Activated naive CD4-positive, alpha-beta T cell treated with Interleukin-2 at 50 U/mL for 16 hours (primary cell): ENCODE measurements at places on chromosomes 16 and 17.

- no peak for DNase-seq
These were observed 199.1 kb downstream of the XYLT1 start for GRCh38 chr16:17271687-17272086.

GRCh38 chr16:85948138-85948509 is 49.2 kb downstream of the IRF8 start:
- DNase-seq, result no peak

DNA sequence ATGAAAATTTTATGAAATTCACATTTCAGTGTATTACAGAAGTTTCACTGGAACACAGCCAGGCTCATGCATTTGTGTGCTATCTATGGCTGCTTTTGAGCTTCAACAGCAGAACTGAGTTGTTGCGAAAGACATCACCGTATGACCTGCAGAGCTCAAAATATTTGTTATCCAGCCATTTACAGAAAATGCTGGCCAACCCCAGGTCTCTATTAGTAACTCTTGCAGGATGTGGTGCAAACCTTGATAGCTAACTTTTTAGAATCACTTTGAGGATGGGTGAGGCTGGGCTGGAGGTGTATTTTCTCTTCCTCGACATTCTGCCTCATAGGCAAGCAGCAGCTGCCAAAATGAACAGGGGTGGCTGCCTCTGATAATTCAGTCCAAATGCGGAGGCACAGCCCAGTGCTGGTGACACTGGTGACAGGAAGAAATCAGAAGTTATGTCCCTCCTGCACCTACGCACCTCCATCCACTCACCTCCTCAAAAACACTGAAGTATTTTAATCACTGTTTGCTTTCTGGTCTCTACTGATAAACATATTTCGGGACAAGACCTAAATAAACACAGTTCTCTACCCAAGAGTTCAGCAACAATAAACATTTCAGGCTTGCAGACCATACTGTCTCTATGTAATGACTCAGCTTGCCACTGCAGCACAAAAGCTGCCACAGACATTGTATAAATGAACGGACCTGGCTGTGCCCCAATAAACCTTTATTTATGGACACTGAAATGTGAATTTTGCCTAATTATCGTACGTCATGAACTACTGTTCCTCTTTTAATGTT is 28.5 kb downstream of the ARHGAP17 start:
- no peak for DNase-seq

DNA sequence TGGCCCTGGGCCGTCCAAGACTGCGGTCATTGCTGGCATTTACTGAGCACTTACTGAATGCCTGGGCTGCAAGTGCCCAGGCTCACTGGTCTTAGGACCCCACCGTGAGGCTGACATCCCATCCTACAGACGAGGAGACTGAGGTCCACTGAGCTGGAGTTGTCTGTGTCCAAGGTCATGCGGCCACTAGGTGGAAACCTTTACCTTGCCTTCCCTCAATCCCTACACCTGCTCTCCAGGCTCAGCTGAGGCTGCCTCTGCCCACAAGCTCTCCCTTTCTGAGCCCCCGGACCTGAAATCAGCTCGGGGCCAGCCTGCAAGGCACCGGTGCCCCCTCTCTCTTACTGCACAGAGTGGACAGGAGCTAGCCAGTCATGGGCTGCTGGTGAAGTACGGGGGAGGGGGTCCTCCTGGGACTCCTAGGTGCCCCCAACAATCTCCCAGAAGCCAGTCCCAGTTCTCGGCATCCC is 1.5 kb downstream of the CASKIN1 start:
- peak; percentile 52 for DNase-seq

DNA sequence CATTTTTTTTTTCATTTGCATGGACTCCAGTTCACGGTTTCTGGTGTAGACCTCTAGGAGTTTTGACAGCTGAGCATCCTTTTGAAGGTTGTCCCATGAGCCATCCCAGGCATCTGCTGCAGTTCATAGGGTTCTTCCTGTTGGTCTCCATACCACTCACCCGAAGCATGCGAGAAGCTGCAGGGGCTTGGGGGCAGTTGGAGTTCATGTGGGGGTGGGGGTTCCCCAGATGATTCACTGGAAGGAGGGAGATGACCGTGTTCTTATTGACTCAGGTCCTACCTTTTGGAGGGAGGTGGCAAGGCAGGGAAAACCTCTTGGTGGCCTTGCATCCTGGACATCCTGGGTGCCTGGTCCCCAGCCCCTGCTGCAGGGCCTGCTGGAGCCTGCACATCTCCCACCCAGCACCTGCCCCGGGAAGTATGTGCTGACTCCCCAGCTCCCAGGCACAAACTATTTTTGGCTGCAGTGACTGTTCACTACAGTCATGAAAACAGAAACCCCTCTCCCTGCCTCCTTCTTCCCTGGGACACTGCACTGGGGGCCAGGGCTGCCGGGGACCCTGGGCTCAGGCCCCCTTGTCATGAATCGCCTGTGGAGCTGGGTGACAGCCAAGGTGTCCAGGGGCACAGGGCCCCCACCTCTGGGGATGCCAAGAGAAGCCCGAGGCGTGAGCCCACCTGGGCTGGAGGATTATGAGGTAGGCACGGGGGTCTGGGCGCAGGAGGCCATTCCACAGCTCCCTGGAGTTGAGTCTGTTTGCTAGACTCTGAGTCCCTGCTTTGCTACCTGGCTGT is 64.9 kb upstream of the LGALS9 start:
- peak; percentile 49 for DNase-seq

DNA sequence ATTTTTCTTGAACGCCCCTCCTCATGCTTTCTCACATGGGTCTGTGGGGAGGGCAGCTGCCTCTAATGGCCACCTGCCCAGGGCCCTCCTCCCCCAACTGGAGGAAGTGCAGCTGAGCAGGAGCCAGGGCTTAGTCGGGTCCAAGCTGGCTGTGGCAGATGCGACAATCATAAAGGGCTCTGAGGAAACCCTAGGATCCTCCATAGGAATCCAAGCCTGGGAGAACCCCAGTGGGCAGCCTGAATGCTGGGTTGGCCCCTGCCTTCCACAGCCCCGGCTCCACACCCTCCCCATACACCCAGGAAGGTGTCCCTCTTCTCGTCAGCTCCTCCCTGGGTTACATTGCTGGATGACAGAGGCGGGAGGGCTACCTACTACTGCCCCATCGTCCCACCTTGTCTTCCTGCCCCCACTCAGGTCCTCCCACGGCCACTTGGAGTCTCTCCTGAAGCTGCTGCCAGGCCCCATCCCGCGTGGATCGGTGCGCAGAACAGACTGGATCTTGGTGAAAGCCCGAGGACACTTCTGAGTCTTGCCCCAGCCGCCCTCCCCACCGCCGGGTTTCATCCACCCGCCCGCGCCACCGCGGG is 15.6 kb upstream of the CBFB start:
- DNase-seq, result no peak

DNA sequence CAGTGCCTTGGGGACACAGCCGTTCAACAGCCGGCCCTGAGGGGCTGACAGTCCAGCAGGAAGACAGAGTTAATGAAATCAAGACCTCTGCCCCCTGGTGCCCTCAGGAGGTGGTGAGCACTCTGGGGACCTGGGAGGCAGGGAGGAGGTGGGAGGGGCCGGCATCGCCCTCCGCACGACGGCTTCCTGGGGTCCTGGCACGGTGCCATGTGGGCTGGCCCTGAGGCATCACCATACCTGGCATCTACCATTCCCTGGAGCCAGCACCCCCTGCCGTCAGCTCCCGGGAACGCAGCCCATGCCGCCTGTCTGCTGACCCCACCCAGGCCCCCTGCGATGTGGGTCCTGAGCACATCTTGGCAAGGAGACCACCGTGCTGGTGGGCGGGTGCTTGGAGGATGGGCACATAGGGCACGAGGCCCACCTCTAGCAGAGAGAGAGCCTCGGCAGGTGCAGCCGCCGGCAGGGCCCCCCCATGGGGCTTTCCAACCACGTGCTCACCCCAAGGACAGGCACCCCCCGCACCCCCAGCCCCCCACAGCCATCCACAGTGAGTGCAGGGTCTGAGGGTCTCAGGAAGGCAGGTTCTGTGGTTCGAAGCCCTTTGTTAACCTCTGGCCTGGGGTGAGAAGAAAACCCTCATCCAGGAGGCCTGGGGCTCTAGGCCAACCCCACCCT is 52.5 kb downstream of the ZFPM1 start:
- DNase-seq, result peak; percentile 66

- no peak for DNase-seq
These were observed 78.7 kb upstream of the LGALS9 start for GRCh38 chr17:27552276-27552732.

DNA sequence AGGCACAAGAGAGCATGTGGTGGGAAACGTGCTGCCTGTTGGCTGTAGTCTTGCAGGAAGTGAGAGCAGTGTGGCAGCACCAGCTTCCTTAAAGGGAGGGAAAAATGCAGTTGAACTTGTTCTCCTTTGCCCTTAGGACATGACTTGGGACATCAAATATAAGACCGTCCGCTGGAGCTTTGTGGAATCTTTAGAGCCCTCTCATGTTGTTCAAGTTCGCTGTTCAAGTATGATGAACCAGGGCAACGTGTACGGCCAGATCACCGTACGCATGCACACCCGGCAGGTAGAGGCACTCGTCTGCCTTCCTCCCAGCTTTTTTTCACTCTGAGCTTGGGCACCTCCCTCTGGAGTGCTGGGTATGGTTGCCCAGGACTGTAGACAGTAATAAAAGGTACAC is 23.3 kb downstream of the GPR179 start:
- DNase-seq, result no peak

GRCh38 chr17:4490637-4491061 is 8.0 kb upstream of the SPNS2 start:
- no peak for DNase-seq

- DNase-seq, result no peak
These were observed 14.2 kb upstream of the ST6GALNAC2 start for GRCh38 chr17:76599694-76600460.

GRCh38 chr17:67818110-67819002 is 6.9 kb upstream of the BPTF start:
- no peak for DNase-seq

- no peak for DNase-seq
These were observed 141.5 kb downstream of the TRIM37 start for GRCh38 chr17:58965221-58965620.

- DNase-seq, result no peak
These were observed 53.3 kb downstream of the GNAO1 start for GRCh38 chr16:56244612-56245011.

DNA sequence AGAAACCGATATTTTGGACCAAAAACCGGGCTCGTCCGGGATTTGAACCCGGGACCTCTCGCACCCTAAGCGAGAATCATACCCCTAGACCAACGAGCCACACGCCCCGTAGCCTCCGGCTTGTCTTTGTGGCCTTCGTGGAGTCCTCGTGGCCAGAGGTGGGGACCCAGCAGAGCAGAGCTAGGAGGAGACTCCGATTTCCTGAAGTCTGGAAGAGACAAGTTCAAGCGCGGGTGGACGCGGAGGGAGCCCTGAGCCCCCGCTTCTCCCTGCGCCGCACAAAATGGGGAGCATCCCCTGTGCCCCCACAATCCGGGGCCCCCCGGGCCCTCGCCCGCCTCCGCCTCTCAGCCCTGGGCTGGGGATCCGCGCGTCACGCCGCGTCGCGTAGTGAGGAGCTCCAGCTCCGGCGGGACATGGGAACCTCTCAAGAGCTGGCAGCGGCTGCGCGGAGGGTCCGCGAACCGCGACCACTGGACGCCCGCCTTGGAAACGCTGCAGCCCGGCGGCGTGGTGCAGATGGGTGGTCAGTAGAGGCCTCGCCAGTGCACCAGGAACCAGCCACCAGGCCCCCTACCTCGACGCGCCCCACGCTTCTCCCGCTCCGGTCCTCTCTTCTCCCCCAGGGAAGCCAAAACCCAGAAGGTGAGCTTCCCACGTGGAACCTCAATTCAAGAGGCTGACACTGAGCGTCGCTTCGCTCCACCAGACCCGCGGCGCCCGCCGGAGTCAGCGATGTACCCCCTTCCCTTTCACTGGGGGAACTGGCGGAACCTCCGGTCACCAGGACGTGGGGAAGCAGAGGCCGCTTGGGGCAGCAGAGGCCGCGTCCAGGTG is 5.2 kb upstream of the OR1F1 start:
- peak; percentile 46 for DNase-seq

DNA sequence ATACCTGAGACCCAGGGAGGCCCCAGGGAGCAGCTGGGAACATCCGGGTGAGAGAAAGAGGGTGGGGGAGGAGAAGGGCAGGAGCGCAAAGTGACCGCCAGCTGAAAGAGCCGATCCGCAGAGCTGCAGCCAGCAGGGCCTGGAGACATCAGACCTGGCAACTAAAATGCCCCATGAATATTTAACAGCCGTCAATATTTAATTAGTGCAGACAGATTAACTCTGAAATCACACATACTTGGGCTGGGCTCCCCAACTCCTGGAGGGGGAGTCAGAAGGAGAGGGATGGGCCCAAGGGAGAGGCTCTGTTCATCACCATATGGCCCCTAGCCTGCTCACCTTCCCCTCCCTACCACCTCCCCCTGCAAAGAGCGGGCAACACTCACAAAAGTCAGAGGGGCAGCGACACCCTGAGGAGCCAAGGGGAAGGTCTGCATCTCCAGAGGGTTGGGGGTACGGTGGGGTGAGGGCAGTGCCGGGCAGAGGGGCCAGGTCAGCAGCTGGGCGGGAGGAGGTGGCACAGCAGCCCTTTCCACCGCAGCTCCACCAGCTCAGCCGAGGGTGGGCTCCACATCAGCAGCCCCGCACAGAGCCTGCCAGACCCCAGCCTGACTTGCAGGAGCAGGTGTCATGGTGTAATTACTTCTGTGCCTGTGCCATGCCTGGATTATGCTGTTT is 61.9 kb upstream of the CCL1 start:
- no peak for DNase-seq

GRCh38 chr16:83248735-83249463 is 558.9 kb upstream of the HSBP1 start:
- no peak for DNase-seq

DNA sequence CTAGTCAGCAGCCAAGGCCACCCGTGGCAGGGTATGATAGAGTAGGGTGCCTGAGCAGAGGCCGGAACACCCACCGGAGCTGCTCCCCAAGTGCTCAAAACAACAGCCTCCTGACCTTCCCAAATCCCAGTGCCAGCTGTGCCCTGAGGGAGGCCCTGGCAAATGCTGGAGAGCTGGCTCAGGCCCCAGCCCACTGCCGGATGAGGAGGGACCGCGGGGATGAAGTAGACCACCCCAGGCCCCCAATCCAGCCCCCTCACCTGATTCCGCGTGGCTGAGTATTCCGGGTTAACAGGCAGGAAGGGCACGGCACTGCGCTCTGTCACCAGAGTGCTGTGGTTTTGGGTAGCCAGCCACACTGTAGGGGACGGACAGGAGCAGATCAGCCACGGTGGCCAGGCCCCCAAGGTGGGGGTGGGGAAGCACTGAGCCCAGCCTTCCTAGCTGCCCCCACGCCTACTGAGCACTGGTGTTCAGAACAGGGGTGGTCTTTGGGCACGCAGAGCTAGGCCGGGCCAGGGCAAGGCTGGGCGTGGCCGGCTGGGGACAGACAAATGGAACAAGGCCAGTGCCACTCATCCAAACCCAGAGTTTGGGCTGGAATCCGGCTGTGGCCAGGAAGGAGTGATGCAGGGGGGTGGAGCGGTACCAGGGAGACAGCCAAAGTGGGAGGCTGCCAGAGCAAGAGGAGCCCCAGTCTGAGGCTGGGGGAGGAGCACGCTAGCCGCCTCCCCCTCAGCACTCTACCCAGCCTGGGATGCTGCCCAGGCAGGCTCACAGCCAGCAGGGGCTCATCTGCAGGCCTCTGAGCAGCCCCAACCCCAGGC is 9.1 kb downstream of the TP53I13 start:
- no peak for DNase-seq

GRCh38 chr17:75853433-75853832 is 1.7 kb downstream of the WBP2 start:
- DNase-seq, result no peak
